Karpas-422 (cell line): ENCODE measurements at places on chromosomes 11 and 22. TPM values are rescaled to one million over a fixed set of nuclear protein-coding genes. Genes with fewer than 3 reads are reported as not detected.
A peak's percentile ranks its signal among the peaks of the same experiment; 100 is the strongest.

Gene MAP6
- 3.0 and 4.9 TPM in 2 replicates for total RNA-seq

DNA sequence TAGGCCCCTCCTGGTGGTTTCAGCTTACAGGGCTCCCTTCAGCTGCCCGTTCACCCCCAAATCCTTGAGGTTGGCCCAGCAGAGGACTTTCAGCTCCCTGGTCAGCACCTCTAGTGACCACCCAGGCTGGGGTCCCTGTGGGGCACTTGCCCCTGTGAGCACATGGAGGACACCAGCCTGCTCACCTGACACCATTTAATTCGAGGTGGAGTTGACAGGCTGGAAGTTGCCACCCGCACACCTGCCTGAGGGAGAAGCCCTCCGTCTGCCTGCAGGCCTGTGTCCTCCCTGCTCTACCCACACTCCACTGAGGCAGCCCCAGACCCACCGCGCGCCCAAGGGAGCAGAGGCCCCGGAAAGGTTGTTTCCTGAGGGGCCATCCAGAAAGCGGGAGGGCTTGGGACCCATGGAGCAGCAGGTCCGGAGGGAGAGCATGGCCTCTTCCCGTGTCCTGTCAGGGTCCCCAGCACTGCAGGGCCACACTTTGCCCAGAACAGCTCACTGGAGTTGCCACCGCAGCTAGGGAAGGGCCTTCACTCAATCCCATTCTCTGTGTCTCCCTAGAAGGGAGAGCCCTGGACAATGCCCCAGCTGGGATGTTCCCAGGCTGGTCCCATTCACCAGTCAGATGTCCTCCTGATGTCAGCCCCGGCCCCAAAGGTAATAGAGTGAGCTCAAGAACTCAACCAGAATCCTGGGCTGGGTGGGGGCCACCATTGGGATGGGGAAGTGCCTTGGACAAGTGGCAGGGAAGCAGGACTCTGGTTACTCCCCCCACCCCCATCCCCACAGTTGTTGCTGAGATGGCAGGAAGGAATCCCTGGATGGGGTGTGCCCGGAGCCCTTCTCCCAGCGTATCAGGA is 82.4 kb downstream of the MED15 start:
- no peak for DNase-seq

- no peak for DNase-seq
Observed at GRCh38 chr11:95500466-95500865, 269.5 kb upstream of the SESN3 start.

GRCh38 chr11:91163619-91164451 is 941.0 kb upstream of the CHORDC1 start:
- no peak for DNase-seq

DNA sequence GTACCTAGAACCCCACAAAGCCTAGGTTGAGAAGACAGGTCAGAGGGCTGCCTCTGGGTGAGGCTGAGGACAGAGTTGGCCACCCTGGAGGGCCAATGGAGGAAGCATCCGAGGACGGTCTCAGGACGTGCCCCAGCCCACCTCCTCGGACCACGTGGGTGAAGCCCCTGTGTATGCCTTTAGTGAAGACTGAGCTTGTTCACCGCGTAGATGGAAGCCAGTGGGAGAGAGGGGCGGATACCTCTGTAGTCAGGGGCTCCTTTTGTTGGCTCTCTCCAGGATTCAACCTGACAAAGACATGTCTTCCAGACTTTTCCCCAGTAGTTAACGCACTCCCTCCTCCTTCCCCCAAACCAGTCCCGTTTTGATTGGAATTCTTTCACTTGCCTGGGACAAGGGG is 110.7 kb downstream of the ZBTB16 start:
- DNase-seq: no peak

Gene OR5A1
- total RNA-seq: 0.04 and 0.07 TPM in 2 replicates

Gene MCAT
- total RNA-seq: 15.0 and 29.5 TPM in 2 replicates

- DNase-seq: peak; percentile 67
Observed at GRCh38 chr22:27317971-27318428, 483.6 kb downstream of the MN1 start.

- no peak for DNase-seq
Observed at GRCh38 chr11:13094930-13095687, 86.0 kb downstream of the RASSF10 start.
